ENCODE measurements at places on chromosomes 16 and 17.

DNA sequence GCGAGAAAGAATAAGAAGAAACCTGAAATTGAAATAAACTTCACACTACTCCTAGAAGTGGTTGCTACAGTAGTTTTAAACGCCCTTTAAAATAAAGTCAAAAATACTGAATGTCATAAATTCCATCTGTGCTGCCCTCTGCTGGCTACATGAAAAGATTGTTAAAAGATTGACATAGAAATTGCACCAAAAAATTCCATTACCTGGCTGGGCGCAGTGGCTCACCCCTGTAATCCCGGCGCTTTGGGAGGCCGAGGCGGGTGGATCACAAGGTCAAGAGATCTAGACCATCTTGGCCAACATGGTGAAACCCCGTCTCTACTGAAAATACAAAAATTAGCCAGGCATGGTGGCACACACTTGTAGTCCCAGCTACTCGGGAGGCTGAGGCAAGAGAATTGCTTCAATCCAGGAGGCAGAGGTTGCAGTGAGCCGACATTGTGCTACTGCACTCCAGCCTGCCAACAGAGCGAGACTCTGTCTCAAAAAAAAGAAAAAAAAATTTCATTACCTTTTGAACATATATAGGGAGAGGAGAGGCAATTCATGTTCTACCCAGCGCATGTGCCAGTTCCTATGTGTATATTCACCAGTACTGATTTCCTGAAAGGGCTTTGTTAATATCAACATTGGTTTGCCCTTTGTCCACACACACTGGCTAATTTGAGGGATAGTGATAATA lies 36.5 kb downstream of the CYTH1 start:
- DNase-seq = no peak

DNA sequence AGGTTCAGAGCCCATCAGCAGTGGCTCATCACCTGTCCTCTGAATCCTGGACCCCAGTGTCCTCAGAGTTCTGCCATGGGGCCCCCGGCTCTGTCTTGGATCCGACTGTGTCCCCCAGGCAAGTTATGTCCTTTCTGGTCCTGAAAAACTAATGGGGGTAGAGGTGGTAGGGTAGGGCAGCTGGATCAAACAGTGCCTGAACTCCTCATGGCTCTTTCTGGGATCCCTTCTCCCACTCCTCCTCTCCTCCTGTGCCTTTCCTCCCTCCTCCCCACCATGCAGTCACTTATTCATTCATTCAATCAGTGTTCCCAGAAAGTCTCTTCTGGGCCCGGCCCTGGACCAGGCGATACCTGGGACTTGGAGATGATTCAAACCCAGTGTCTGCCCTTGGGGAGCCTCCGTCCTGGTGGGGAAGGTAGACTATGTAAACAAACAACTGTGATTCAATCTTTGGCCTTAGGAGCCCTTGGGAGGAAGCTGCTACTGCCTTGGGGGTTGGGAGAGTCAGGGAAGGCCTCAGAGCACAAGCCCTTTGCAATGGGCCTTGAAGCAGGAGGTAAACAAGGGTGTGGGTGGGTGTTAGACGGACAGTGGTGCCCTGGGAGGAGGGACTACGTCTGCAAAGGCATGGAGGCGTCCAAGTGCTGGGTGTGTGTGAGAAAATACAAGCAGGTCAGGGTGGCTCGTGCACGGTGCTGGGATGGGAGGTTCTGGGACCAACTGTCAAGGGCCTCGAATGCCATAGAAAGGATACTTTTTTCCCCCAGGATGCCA lies 6.4 kb upstream of the FAM83G start:
- no peak for DNase-seq

DNA sequence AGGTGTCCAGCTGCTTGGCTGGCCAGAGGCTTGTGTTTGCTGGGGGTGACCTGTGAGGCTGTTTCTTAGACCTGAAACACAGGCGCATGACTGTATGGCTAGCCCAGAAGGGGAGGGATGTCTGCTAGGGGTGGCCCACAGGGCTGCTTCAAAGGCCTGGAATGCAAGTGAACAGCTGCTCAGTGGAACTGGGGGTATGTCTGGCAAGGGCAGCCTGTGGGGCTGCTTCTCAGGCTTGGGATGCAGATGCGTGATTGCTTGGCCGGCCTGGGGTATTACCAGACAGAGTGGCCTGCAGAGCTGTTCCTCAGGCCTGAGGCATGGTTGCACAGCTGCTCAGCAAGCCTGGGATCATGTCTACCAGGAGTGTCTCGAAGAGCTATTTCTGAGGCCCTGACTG lies 20.5 kb downstream of the TANC2 start:
- no peak for DNase-seq

DNA sequence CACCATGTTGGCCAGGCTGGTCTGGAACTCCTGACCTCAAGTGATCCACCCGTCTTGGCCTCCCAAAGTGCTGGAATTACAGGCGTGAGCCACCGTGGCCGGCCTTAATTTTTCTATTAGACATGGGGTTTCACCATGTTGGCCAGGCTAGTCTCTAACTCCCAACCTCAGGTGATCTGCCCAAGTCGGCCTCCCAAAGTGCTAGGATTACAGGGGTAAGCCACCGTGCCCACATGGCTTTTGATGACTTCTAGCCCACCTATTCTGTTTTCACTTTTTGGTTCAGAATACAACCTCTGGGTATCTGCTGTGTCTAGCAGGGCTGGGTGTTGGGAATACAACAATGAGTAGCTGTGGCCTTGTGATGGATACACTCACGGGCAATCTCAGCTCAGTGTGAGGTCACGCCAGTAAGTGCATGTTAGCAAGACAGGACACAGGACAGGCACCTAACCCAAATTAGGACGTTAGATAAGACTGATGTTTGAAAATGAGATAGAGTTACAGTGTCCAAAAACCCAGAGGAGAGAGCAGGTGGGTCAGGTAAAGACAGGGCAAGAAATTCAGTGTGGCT lies 14.1 kb upstream of the YWHAE start:
- DNase-seq = no peak

DNA sequence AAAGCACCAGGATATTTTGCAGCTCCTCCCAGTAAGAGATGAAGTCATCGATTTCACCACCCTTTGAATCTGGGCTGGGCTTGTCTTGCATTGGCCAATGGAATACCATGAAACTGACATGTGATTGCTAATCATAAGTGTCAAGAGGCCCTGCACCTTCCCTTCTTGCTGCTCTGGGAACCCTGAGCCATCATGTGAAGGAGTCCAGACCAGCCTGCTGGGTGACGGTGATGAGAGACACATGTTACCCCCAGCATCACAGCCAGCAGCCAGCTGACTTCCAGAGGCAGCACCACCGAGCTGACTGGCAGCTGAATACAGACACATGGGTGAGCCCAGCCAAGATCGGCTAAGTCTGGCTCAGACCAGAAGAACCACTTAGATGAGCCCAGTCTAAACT lies 43.6 kb upstream of the CACNG4 start:
- no peak for DNase-seq

DNA sequence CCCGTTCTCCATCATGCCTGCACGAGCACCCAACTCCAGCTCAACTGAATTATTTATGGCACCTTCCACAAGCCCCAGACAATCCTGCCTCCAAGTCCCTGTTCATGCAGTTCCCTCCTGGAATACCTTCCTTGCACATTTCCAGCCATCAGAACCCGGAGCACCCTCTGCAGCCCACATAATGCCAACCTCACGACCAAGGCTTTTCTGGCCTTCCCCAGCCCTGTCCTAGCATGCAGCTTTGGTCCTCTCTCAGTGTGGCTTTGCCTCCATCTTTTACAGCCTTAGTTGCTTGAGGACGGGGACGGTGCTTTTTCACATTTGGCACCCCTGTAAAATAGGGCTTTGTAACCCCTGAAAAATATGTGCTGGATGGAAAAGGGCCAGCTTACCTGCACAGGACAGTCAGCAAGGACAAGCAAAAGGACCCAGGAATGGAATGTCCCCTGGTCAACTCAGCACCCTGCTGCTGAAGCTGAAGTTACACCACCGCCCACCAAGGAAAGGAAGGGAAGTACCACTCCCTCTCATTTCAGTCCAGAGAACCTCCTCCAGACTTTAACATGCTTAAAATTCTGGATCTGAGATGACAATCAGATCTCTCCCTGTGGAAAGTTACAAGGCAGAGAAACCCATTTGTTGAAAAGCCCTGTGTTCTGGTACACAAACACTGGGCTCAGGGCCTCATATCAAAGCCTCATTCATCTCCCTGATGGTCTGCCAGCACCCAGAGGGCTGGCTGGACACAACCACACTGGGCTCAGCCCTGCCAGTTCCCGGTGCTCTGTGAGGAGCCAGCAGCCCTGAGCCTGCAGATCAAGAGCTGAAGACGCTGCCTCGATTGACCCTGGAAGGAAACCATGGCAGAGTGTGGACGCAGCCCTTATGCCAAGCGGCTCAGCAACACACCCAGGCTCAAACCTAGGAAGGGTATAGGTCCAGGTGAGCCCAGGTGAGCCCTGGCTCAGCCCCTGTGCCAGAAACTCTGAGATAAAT lies 2.9 kb downstream of the SLC39A11 start:
- no peak for DNase-seq

DNA sequence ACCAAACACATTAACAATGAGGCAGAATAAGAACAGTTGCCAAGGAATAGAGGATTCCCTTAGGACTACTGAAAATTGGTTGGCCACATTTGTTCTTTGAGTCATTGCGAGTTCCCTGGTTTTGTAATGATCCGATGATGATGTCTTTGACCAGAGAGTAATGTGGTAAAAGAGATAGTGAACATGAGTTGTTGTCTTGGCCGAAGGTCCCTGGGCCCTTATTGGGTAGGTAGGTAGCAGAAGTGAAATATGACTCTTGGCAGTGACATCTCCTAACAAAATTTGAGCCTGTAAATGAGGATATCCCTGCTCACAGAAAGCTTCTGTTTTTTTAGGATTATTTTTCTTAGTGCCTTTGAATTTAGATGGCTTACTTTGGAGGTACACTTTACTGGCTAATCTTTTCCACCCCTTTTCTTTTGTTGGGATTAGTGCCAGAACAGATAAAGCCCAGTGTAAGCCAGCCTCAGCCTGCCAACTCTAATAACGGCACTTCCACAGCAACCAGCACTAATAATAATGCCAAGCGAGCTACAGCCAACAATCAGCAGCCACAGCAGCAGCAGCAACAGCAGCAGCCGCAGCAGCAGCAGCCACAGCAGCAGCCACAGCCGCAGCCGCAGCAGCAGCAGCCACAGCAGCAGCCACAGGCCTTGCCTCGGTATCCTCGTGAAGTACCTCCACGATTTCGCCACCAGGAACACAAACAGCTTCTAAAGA lies 47.2 kb downstream of the TNRC6A start:
- DNase-seq = no peak

- DNase-seq = no peak
Observed at GRCh38 chr17:59427425-59427921, 96.0 kb downstream of the YPEL2 start.

DNA sequence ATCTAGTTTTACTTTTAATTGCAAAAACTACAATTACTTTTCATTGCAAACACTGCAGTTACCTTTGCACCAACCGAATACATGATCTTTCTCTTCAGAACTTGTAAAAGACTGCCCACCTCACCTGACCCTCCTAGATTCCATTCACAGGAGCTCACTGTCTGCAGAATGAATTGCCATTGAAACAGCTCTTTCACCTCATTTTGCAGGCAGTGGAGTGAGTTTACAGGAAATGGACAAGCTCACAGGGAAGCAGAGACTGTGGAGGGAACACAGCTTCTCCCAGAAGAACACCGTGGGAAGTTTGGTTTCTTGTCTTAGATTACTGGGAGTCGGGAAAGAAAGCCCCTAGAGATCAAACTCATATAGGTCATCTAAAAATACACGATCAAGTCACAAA lies 439.7 kb upstream of the RBFOX1 start:
- DNase-seq = no peak

- no peak for DNase-seq
Observed at GRCh38 chr17:6894206-6894528, 62.6 kb upstream of the TEKT1 start.

DNA sequence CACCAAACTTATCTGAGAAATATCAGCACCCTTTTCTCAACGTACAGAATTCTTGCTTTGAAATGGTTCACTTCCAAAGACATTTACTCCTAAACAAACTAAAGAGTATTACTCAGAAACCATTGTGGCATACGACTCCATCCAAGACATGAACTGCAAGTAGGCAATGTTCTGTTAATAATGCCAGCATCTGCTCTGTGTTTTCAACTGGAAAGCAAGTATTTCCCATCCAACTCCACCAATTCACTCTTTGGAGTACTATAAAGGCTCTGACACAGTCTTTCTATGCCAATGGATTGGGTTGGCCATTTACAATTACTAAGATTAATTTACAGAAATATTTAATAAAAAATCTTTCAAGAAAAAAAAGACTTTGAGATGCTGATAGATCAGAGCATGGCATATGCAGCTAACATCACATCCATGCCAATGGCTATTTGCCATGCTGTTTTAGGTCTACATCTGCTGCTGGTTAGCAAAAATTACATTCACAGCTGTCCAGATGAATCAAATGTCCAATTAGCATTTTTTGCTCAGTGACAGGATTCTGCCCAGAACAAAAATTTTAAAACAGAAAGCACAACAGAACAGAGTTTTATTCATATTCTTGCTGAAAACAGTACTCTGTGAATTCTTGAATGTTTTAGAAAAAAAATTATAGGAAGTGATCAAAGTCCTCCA lies 65.9 kb upstream of the HLF start:
- no peak for DNase-seq

- no peak for DNase-seq
Observed at GRCh38 chr17:79401704-79402674, 208.9 kb downstream of the RBFOX3 start.

- no peak for DNase-seq
Observed at GRCh38 chr17:10649602-10650001, 7.5 kb downstream of the MYH3 start.

GRCh38 chr16:30947541-30947858 lies 1.4 kb upstream of the ORAI3 start:
- DNase-seq = no peak

DNA sequence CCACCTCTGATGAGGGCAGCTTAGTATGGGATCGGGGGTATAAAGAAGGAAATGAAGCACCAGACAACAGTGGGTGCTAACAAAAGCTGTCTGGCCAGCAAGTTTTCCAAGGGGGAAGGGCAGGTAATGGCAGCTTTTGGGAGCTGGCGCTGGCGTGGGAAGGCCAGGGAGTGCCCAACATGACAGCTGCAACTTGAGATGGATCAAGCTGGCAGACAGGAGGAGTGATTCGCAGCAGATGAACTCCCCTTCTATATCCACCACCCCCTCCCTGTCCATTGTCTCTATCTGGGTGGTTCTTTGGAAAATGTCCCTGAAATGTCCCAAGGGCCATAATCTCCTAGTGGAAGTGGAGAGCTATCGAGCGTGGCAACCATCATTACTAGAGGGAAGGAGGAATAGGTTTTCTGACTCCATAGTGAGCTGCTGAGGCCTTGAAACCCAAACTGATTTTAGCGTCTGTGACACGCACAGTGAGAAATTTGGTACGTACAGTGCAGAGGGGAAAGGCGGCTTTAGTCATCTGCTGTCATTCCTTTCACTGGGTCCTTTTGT lies 4.8 kb upstream of the INPP5K start:
- DNase-seq = no peak

DNA sequence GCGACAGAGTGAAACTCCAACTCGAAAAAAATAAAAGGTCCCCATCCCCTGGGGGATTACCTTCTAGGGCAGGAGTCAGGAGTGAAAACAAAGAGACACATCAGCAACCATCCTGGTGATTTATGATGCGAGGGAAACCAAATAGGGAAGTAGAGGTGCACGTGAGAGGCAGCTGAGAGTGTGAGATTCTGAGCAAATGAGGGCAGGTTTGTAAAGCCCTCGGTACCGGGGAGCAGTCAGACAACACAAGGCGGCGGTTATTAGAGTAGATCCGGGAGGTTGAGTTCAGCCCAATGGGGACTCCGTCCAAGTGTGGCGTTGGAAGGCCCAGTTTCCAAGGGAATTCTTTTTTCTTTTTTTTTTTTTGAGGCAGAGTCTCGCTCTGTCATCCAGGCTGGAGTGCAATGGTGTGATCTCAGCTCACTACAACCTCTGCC lies 7.4 kb upstream of the ARMC7 start:
- no peak for DNase-seq
